ENCODE measurements at places on chromosomes 4 and X.

DNA sequence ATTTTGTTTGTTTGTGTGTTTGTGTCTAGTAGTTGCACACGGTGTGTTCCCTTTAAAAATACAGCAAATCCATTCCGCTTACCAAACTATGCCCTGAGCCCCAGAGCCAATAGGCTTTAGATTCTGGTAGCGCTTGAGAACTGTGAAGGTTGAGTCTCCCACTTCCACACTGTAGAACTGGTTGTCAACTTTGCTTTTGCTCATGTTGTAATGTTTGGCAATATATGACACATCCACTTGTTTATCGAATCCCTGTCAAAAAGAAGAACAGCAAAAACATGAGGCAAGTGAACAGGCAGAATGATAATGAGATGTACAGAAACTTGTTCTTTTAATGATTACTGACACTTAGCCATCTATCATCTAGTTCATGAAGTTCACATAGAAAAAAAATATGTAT, 200.6 kb downstream of the MAPK10 start:
- no peak for DNase-seq

- DNase-seq, result no peak
Measured at GRCh38 chr4:158664806-158665205, 6.9 kb downstream of the C4orf46 start.

GRCh38 chr4:99459546-99460042, 24.5 kb upstream of the ADH7 start:
- DNase-seq, result no peak

DNA sequence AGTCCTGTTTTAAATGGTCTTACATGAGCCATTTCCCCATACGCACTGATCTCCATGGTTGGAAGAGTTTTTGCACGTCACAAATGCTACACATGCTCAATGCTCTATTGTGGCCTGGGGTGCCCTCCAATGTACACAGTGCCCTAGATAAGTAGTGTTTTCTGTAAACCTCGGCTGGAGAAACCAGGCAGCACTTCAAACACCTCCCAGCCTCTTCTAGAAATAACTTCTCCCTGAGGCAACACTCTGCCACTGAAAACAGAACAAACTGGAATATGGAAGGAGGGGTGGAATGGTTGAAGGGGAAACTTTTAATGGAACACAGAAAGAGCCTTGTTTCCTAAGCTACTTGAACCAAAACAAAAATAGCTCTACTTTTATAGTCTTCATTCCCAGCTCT, 123.9 kb upstream of the CBR4 start:
- DNase-seq, result no peak

- no peak for DNase-seq
Measured at GRCh38 chr4:47469951-47470350, 6.4 kb upstream of the COMMD8 start.

- no peak for DNase-seq
Measured at GRCh38 chr4:182090186-182090585, 153.0 kb upstream of the TENM3 start.

- no peak for DNase-seq
Measured at GRCh38 chrX:118179161-118179560, 62.6 kb upstream of the KLHL13 start.

GRCh38 chr4:175469514-175469913, 342.6 kb downstream of the GPM6A start:
- DNase-seq, result no peak

GRCh38 chrX:153968754-153969124, 2.9 kb downstream of the HCFC1 start:
- no peak for DNase-seq

DNA sequence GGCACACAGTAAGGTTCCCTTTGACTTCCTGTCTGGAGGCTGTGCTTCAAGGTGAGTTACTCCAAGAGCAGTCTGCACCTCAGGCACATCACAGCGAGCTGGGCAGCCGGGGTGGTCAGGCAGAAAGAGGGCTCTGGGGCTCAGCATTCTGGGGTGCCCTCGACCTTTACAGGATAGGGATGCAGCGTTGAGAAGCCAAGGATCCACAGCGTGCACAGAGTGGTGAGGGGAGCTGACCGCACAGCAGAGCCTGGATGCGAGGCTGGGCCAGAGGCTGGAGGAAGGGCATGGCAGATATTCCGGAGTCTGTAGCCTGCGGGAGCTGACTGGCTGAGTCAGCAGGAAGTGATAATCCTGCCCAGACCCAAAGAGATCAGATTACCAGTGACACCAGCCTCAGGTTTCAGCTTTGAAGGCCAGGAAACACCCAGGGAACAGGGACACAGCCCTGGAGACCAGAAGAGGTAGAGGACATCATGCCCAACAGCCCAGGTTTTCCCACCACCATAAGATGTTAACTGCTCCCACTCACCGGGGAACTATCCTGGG, 38.4 kb upstream of the PDLIM3 start:
- DNase-seq, result no peak

DNA sequence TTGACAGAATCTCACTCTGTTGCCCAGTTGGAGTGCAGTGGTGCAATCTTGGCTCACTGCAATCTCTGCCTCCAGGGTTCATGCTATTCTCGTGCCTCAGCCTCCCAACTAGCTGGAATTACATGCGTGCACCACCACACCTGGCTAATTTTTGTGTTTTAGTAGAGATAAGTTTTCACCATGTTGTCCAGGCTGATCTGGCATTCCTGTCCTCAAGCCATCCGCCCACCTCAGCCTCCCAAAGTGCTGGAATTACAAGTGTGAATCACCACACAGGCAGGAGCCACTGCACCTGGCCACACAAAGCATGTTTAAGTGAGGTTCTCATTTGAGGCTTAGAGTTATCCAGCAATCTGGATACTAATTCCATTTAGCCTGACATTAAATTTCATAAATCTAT, 180.9 kb upstream of the GRID2 start:
- no peak for DNase-seq

DNA sequence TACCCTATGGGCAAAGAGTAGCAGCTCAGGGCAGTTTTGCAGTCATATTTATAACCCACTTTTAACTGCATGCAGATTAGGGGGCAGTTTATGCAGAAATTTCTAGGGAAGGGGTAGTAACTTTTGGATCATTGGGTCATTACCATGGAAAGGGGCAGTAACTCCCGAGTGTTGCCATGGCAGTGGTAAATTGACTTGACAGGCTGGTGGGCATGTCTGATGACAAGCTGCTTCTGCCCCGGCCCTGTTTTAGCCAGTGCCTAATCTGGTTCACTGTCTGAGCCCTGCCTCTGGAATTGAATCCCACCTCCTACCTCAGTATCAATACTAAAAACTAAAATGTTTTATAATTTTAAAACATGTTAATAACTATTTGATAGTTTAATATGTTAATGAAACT, 362.1 kb upstream of the ATOH1 start:
- DNase-seq, result no peak

DNA sequence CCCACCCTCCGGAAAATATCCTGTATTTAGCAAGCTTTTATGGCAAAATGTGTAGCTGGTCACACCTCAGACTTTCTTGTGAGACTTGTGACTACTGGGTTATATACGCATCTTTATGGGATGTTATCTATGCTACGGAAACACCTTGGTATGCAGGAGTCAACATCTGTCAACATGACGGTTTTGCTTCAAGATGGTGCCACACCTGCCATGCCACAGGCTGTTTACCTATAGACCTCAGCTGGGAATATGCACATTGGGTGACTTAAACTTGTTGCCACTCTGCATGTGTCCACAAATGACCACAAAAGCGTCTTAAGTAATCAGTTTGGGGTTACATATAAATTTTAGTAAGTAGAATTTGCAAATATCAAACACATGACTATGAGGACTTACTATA, 192.3 kb upstream of the ATP6AP2 start:
- DNase-seq, result no peak

GRCh38 chrX:9370893-9371292, 94.0 kb upstream of the TBL1X start:
- no peak for DNase-seq

- no peak for DNase-seq
Measured at GRCh38 chr4:17578482-17578891, 1.5 kb downstream of the LAP3 start.

DNA sequence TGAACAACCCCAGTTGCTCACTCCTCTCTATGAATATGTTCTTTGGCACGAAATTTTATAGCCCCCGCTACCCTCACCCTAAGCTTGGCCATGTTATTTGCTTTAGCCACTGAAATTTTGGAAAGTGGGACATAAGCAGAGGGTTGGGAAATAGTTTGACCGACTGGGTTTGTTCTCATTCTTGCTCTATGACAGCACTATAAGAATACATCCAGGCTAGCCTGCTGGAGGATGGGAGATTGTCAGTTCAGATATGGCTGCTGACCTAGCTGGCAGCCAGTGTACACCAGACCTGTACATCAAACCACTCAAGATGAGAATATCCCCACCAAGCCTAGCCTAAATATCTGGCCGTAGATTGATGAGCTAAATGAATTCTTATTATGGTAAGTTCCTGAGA, 298.1 kb downstream of the PDGFC start:
- no peak for DNase-seq

- no peak for DNase-seq
Measured at GRCh38 chrX:23884427-23885024, 23.2 kb downstream of the APOO start.

DNA sequence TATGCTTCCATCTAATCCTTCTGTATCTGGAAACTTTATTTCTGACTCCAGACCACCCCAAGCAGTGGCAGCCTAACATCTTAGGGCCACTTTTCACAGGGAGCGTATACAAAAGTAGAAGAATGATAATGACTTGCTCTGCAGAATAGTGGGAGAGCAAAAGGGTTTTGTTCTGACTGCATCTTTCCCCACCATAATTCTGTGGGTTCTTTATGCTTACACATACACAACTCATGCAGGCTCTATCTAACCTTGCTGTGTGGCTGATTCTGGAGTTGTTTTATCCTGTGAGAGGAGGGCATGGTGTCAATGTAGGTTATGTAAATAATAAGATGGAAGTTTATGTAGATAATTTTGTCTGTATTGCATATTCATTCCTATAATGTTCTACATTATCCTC, 42.4 kb upstream of the NDNF start:
- DNase-seq, result no peak

DNA sequence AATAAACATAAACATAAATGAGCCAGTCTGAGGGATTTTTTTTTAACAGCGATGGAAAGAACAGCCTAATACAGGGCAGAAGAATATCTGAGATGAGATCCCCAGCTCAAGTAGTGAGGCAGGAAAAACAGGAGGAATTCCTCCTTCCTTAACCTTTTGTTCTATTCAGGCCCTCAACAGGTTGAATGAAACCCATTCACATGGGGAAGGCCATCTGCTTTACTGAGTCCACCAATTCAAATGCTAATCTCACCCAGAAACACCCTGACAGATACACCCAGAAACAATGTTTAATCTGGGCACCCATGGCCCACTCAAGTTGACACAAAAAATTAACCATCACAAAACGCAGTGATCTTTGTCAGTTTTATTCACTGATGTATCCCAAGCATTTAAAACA, 45.5 kb downstream of the SMIM31 start:
- no peak for DNase-seq

- no peak for DNase-seq
Measured at GRCh38 chr4:139229534-139230039, 50.4 kb downstream of the MGARP start.
